ENCODE measurements at places on chromosomes 2 and 18.

DNA sequence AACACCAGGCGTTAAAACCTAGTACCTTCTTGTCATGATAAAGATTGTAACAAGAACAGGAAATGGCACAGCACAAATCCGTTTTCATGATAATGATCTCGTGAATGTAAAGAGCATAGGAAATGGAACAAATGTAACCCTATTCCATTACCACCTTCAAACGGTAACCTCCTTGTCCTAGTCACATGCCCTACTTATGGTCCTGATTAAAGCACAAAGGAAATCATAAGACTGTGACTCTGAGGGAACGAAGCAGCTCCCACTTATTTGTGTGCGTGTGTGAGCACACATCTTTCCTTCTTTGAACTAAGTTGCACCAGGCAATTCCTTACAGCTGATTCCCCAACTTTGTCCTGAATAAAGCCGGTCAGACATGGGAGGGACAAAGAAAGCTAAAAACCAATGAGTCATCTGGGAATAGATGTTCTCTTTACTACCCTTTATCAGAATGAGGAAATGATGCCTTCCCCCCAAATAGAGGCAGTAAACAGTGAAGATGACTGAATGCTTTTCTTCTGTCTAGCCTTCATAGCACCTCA is 192.6 kb downstream of the IKZF2 start:
- no peak for DNase-seq

DNA sequence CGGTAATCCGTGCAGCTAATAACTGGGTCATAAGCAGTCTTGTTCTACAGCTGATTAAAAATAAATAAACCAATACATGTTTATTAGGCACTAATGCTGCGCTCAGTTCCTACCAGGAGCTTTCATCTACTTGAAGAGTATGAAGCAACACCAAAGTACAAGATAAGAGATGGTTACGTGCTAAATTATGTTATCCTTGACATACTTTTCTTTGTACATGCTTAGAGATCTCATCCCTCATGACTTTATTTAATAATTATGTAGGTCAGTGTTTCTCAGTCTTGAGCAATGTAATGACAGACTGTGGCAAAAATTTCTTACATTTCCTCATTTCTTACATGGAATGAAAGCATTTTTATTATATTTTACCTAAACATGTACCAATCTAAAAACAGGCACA is 54.6 kb upstream of the COBLL1 start:
- DNase-seq: no peak

DNA sequence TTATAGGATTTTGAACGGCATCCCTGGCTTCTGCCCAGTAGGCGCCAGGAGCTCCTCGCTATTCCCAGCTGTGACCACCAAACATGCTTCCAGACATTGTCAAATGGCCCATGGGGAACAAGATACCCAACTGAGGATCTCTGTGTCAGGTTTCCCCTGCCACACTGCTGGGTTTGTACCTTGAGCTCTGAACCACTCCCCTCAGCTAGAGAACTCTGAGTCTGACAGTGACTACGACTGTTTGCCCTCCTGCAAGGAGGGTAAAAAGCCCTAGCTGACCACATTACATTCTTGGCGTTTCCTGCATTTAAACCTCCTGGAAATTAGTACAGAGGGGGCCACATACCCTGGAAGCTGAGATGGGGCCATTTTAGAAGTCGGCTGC is 12.4 kb downstream of the LRRFIP1 start:
- DNase-seq: no peak

DNA sequence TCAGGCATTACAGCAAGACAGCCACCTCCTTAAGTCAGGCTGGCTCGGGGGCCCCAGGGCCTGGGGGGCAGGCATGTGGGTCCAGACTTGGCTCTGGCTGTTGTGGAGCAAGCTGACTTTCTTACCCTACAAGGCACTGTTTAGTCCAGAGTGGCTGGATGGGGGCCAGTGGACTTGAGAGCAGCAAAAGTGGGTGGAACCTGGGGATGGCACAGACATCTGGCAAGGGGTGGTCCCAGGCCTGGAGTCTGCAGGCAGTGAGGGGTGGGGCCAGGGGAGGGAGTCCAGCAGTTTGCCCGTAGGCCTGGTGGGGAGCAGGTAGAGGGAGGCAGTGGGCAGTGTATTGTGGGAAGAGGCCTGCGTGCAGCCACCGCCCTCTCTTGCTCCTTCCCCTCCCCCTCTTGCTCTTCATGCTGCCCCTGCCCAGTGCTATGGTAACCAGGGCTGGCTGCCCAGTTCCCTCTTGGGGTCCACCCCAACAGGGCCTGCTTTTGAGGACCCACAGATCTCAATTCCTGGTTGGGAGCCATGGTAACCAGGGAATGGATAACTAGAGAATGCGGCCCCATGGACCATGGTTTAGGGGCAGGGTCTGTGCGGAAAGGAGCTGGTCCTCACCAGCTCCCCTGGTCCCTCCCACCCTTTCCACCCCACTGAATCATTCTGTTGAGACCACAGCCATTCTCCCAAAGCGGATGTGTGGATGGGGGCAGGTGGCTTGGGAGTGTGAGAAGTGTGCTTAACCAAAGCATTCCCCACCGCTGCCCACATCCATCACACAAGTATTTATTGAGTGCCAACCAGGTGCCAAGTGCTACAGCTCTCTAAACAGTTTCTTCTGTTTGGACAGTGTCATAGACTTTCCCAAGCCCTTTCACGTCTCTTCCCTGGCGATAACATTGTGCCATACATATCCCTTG is 19.3 kb downstream of the SPEG start:
- peak; percentile 48 for DNase-seq

- DNase-seq: no peak
These were observed 46.5 kb downstream of the ZAP70 start for GRCh38 chr2:97759727-97760407.

GRCh38 chr2:54249629-54250028 is 6.4 kb downstream of the TSPYL6 start:
- DNase-seq: no peak

GRCh38 chr18:52391810-52392559 is 52.0 kb downstream of the DCC start:
- DNase-seq: no peak

DNA sequence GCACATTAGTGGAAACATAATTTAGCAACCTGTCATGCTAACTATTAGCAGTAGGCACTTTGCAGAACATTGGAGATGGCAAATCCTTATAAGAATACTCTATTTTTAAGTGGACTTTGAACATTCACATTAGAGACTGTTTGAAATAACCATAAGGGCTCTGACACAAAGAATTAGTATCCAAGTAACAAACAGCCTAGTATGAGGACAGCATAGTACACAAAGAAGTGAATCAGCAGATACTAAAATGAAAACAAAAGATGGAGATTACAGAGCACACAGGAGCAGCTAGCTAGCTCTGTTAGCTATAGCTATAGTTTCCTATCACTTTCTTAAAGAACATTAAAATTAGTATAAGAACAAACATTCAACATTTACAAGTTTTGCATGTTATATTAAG is 256.3 kb upstream of the SPOPL start:
- no peak for DNase-seq

GRCh38 chr18:79924814-79925731 is 26.4 kb downstream of the SLC66A2 start:
- peak; percentile 91 for DNase-seq

DNA sequence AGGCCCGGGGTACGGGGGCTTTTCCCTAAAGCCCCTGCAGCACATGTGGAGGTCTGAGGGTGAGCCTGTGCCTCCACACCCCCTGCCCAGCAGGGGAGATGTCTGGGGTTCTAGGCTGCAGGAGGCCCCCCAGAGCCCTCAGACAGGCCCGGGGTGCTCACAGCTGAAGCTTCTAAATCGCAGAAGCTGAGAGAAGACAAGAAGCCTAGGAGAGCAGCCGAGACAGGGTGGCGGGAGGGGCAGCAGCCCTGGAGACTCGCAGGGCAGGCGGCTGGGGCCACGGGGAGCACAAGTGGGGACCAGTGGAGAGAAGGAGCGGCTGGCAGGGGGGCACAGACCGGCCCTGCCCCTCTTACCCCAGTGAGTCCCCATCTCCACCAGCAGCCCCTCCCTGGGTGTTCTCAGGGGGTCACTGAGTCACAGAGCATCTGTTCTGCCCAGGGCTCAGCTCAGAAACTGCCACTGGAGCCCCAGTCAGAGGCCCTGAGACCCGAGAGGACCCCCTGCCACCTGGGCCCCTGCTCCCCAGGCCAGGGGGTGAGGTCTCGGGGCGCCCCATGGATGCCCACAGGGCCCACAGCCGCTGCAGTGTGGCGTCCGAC is 26.1 kb downstream of the GPC1 start:
- DNase-seq: no peak
